ENCODE measurements at places on chromosomes 12 and 14.

- no peak for DNase-seq
Measured at GRCh38 chr14:71610797-71611196, 321.4 kb upstream of the RGS6 start.

DNA sequence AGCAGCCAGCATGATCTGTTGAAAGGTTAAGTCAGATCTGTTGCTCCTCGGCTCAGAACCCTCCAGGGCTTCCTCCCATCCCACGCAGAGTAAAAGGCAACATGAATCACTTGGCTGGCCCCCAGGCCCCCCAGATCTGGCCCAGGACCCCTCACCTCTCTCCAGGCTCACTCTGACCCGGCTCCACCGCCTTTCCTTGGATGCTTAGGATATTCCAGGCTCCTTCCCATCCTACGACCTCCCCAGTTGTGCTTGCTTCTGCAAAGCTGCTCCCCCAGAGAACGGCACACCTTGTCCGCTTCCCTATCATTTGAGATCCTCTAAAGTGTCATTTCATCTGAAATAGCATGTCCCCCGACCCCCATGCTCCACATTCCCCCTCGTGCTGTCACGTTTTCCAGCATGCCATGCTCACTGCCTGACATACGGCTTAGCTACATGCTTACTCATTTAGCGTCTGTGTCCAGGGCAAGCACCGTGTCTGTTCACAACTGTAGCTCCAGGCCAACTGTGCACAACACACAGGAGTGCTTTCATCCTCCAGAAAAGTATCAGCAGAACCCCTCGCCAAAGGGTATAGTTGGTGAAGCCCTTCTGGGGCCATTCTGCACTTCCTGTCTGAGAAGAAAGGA lies 33.6 kb upstream of the BDKRB2 start:
- no peak for DNase-seq

- no peak for DNase-seq
Measured at GRCh38 chr14:74952697-74953484, 2.5 kb downstream of the PGF start.

DNA sequence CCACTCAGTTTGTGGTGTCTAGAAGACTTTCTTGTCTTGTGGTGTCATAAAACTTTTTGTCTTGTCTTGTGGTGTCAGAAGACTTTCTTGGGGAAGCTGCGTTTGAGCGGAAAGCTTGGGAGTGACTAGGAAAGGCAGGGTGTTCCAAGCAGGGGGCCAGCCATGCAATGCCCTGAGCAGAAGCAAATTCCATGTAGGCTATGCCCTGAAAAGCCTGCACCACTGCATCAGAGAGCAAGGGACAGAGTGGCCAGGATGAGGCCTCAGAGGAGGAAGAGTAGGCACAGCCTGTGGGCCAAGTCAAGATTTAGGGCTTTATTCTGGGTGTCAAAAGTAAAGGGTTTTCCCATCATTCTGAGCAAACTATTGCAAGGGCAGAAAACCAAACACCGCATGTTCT lies 14.5 kb downstream of the KRT8 start:
- DNase-seq = no peak

DNA sequence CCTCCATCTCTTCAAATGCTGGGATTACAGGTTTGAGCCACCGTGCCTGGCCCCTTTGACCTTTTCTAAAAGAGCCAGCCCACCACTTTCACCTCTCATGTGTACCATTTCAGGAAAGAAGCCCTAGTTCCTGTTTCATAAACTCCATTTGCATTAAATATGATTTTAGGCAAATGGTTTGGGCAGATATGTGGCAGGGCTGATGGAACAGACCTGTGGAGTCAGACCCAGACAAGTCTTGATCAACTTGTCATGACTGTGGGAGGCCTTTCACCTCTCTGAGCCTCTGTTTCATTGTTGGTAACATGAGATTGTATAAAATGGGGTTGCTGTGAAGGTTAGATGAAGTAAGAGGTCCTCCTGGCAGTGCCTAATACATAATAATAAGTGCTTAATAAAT lies 5.2 kb upstream of the MAP3K9 start:
- no peak for DNase-seq

GRCh38 chr14:62179367-62180018 lies 417.3 kb downstream of the SNAPC1 start:
- peak; percentile 17 for DNase-seq

GRCh38 chr14:56482310-56482911 lies 97.2 kb upstream of the TMEM260 start:
- peak; percentile 20 for DNase-seq

- no peak for DNase-seq
Measured at GRCh38 chr12:100823963-100824362, 29.4 kb downstream of the ANO4 start.

- DNase-seq = no peak
Measured at GRCh38 chr14:61218157-61218556, 63.0 kb downstream of the TMEM30B start.

DNA sequence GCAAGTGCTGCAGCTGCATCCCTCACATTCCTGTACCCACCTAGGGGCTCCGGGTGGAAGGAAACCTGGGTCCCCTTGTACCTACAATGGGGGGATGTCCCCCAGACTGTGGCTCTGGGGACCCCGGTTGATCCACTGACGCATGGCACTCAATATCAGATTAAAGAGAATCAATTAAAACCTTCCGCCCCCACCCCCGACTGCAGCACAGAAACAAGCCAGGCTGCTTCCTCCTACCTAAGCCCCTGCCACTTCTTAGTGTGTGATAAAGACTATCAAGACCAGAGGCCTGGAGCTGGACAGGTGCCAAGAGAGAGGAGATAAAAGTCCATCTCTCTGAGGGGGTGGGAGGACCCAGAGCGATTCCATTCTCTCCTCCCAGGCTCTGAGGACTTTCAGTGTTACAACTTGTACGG lies 28.2 kb upstream of the RPLP0 start:
- DNase-seq = no peak

- DNase-seq = no peak
Measured at GRCh38 chr12:96314723-96315122, 85.5 kb downstream of the CDK17 start.

DNA sequence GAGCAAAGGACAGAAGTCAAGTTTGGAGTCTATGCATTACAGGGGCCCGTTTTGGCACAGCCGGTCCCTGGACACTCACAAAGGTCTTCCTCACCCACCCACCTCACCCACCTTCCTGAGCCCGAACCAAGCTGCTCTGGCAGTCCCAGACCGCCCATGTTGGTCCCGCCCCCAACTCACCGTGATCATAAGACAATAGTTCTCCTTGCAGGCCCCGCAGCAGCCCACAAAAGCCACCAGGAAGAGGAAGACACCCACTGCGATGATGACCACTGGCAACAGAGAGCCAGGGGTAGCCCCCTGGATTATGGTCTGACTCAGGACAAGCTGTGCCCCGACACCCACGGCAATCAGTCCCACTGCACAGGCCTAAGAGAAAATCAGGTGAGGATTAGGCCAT lies 1.8 kb downstream of the CD63 start:
- DNase-seq = no peak

GRCh38 chr14:71449316-71450055 lies 482.7 kb upstream of the RGS6 start:
- DNase-seq = no peak

- DNase-seq = no peak
Measured at GRCh38 chr14:55706893-55707292, 126.9 kb downstream of the KTN1 start.

- no peak for DNase-seq
Measured at GRCh38 chr12:101407049-101407435, 530 bp downstream of the ARL1 start.

DNA sequence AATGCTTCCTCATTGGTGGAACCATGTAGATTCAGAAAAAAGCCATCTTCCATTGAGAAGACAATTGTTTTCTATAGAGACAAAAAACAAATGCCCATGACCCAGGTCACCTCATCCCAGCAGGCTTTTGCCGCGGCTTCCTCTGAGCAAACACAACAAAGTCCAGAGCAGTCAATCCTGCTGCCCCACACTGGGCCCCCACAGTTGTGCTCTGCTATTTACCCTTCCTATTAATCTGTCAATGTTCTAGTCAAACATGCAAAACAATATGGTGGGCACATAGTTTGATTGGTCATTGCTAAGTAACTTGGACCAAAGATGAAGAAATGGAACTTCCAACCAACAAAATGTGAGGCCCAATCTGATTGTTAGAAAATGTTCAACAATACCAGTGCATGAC lies 20.7 kb downstream of the C12orf42 start:
- no peak for DNase-seq

Measured in HuH-7 (cell line).